ENCODE measurements at places on chromosomes 7 and 10.
A peak's percentile ranks its signal among the peaks of the same experiment; 100 is the strongest.

DNA sequence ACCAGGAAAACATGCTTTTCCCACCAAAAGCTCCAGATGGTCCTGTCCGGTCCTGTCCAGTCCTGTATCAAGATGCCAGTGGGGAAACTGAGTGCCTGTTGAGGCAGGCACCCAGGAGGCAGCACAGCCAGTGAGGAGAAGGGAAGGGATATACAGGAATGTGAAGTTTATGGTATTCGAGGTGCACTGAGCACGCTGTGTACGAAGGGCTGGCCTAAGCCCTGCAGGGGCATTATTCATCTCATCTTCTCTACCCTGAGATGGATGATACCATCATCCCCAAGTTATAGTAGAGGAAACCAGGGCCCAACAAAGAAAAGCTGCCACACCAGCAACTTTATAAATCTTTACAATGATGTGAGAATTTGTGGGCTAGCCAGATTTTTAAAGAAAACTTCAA is 23.4 kb upstream of the FXYD4 start:
- DNase-seq, result no peak

- DNase-seq, result no peak
Observed at GRCh38 chr10:9819756-9820494, 1197.7 kb upstream of the CELF2 start.

DNA sequence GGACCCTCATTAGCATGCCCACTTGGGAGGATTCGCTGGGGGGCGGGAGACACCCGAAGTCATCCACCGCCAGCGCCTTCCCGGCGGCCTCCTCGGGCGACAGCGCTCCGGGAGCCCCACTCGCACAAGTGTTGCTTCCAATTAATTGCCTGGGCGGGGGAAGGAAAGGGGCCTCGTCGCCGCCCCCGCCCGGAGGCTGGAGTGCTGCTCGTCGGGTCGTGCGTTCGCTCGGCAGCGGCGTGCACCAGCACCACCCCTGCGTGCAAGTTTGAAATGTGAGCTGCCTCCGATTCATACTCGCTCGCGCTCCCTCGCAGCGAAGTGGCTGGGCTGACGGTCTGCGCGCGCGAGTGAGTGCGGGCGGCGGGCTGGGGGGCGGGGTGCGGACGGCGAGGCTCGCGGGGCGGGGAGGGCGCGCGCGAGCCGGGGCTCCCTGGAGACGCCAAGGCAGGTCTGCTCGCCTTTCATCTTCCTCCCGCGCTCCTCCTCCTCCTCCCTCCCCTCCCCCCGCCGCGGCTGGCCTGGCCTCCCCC is 104.6 kb upstream of the PPIF start:
- DNase-seq, result peak; percentile 32

GRCh38 chr7:106565428-106565827 is 95.5 kb downstream of the CCDC71L start:
- no peak for DNase-seq

DNA sequence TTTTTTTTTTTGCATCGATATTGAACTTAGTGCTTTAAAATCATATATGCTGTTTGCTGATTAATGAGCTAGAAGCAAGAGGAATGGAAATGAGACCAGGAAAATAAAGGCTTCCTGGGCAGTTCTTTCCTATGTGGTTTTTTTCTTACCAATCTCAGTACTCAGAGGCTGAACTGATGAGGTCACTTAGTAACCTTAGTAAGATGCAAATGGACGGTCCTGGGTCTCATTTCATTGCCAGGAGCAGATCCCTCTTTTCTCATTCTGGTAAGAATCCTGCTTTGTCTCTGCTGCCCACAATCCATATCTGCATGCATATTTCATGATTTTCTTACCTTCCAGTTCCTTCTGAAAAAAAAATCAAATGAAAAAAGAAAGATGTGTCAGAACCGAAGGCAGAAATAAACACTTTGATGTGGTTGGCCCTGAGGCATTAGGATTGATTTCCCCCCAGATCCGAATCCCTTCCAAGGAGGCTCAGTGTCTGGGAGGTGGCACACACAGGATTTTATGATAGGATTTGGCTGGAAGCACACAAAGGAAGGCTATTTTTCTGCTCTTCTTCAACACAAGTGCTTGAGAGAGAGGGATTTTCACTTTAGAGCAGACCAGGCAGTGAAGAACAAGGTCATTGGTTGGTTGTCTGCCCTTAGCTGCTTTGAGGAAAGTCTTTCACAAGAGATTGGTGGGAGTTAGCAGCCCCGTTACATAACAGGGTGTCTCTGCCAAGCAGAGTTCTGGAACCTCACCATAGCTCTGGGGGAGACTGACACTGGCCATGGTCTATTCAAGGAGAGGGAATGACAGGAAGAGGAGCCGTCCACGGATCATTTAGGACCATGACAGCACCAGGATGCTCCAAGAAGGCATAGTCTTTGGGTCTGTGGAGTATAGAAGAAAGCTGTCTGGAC is 150.0 kb downstream of the CAMK1D start:
- DNase-seq, result no peak

GRCh38 chr7:44251881-44252280 is 51.1 kb downstream of the YKT6 start:
- DNase-seq, result no peak

- DNase-seq, result no peak
Observed at GRCh38 chr7:131183611-131184119, 144.0 kb upstream of the MKLN1 start.

DNA sequence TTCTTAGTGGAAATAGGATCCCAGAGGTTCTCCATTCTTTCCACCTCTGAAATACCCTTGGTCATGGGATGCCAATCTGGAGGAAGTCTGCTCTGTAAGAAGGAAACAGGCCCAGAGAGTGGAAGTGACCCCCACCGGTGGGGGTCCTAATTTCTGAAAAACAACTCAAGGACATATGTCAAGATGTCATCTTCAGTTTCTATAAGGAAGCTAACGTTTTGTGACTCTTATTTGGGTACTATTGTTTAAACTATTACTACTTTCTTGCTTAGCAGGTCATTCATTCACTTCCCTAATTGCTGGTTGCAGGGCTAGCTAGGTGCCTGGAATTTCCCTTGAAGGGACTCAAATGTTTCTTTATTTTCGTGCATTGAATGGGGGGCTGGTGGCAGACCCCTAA is 1.9 kb upstream of the ZNF775 start:
- DNase-seq, result no peak

Data from NCI-H1436 treated with DMSO at 0.1 percent for 48 hours (cell line).